ENCODE measurements at places on chromosomes 6 and 20. TPM values are rescaled to one million over a fixed set of nuclear protein-coding genes. Genes with fewer than 3 reads are reported as not detected.

The MYCT1 gene
- polyA plus RNA-seq, result 17.5 TPM

The SLPI gene
- polyA plus RNA-seq, result 77.8 TPM

The ADNP gene
- 22.7 TPM for polyA plus RNA-seq

The ENPP1 gene
- 7.7 TPM for polyA plus RNA-seq

The TREML1 gene
- polyA plus RNA-seq, result 0.09 TPM

The BPIFB4 gene
- polyA plus RNA-seq, result not detected

The KCNG1 gene
- polyA plus RNA-seq, result 0.30 TPM

The HLA-DRB1 gene
- 93.5 TPM for polyA plus RNA-seq

The SLC13A3 gene
- polyA plus RNA-seq, result 0.48 TPM

The CYP39A1 gene
- 4.9 TPM for polyA plus RNA-seq

The PCED1A gene
- polyA plus RNA-seq, result 36.3 TPM

The LAMP5 gene
- polyA plus RNA-seq, result 0.06 TPM

The GNMT gene
- 0.34 TPM for polyA plus RNA-seq

The HCRTR2 gene
- polyA plus RNA-seq, result 0.03 TPM

The FAM162B gene
- 9.0 TPM for polyA plus RNA-seq

The EBF4 gene
- 4.3 TPM for polyA plus RNA-seq

The KCNS1 gene
- not detected for polyA plus RNA-seq

The TRAPPC3L gene
- polyA plus RNA-seq, result 0.02 TPM

The OGFRL1 gene
- polyA plus RNA-seq, result 17.1 TPM

The NKX2-2 gene
- polyA plus RNA-seq, result 3.9 TPM

The C6orf58 gene
- polyA plus RNA-seq, result not detected

The PNLDC1 gene
- 0.56 TPM for polyA plus RNA-seq

The LY6G5B gene
- polyA plus RNA-seq, result 4.8 TPM

The TAPBP gene
- 14.2 TPM for polyA plus RNA-seq

The ULBP3 gene
- 0.56 TPM for polyA plus RNA-seq

The SPATS1 gene
- polyA plus RNA-seq, result not detected

The CLPSL2 gene
- polyA plus RNA-seq, result not detected

The OTOR gene
- polyA plus RNA-seq, result not detected

The EIF6 gene
- 71.9 TPM for polyA plus RNA-seq

The CDSN gene
- 0.03 TPM for polyA plus RNA-seq

The GRM4 gene
- polyA plus RNA-seq, result 0.26 TPM

The MEI4 gene
- polyA plus RNA-seq, result not detected

The EFCAB8 gene
- polyA plus RNA-seq, result 0.09 TPM

The BIRC7 gene
- polyA plus RNA-seq, result not detected

The CST5 gene
- not detected for polyA plus RNA-seq

The TMEM14C gene
- polyA plus RNA-seq, result 184 TPM

The SS18L1 gene
- polyA plus RNA-seq, result 7.2 TPM
